ENCODE measurements at places on chromosomes 5 and 9. TPM values are rescaled to one million over a fixed set of nuclear protein-coding genes. Genes with fewer than 3 reads are reported as not detected.
A peak's percentile ranks its signal among the peaks of the same experiment; 100 is the strongest.

GRCh38 chr5:38638656-38639055 is 82.2 kb upstream of the LIFR start:
- DNase-seq = no peak
- no peak overlapping the region for H3K27ac ChIP-seq
- H3K27me3 ChIP-seq = no peaks in the 10 kb centered on the region
- no peak overlapping the region for H3K4me3 ChIP-seq
- H3K4me1 ChIP-seq = peaks cover 31% of the 10 kb centered on the region
- no peaks in the 10 kb centered on the region for H3K36me3 ChIP-seq

DNA sequence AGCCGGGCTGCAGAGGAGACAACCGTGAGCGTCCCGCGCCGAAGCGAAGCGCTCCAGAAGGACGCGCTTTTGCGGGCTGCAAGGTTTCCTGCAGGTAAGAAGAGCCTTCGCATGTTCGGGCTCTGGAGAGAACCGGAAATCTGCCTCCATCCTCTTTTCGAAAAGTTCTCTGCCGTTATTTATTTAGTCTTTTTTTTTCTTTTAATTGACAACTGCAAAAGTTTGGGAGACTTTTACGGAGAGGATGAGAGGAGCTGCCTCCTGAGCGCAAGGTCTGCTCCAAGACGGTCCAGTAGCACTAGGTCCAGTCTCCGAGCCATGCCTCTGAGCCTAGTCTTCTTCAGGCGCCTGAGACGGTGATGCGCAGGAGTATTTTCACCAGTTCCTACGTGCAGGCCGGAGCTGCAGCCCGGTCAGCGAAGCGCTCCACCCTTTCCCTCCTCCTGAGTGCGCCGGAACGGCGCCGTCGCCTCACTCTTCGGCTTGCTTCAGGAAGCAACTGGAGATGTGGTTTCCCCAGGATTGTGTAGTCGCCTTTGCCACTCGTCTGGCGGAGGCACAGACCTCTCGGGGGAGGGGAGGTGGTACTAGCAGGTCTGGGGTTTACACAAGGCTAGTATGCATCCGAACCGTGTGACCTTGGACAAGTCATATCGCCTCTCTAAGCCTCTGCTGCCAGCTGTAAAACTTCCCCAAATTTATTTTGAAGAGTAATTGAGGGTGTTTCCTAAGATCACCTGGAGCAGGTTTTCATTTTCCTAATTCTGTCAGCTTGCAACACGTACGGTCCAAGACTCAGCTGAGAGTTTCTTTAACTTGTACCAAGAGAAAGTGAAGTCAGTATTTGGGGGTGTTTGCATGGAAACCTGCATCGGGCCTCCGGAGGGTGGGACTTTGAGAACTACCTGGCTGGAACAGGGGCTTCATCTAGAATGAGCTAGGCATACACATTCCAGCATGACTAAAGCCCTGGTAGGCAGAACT is 4.5 kb downstream of the POU4F3 start:
- no peak overlapping the region for H3K4me3 ChIP-seq
- no peak for DNase-seq
- H3K36me3 ChIP-seq = no peaks in the 10 kb centered on the region
- no peak overlapping the region for H3K27ac ChIP-seq
- H3K4me1 ChIP-seq = peaks cover 20% of the 10 kb centered on the region
- peaks cover 100% of the 10 kb centered on the region for H3K27me3 ChIP-seq

- no peaks in the 10 kb centered on the region for H3K36me3 ChIP-seq
- no peak overlapping the region for H3K27ac ChIP-seq
- DNase-seq = no peak
- no peaks in the 10 kb centered on the region for H3K27me3 ChIP-seq
- H3K4me1 ChIP-seq = peaks cover 3% of the 10 kb centered on the region
- no peak overlapping the region for H3K4me3 ChIP-seq
Measured at GRCh38 chr5:143865426-143866025, 53.6 kb downstream of the HMHB1 start.

GRCh38 chr5:169914766-169915165 is 65.5 kb downstream of the INSYN2B start:
- H3K4me3 ChIP-seq = no peak overlapping the region
- H3K27ac ChIP-seq = no peak overlapping the region
- no peaks in the 10 kb centered on the region for H3K36me3 ChIP-seq

DNA sequence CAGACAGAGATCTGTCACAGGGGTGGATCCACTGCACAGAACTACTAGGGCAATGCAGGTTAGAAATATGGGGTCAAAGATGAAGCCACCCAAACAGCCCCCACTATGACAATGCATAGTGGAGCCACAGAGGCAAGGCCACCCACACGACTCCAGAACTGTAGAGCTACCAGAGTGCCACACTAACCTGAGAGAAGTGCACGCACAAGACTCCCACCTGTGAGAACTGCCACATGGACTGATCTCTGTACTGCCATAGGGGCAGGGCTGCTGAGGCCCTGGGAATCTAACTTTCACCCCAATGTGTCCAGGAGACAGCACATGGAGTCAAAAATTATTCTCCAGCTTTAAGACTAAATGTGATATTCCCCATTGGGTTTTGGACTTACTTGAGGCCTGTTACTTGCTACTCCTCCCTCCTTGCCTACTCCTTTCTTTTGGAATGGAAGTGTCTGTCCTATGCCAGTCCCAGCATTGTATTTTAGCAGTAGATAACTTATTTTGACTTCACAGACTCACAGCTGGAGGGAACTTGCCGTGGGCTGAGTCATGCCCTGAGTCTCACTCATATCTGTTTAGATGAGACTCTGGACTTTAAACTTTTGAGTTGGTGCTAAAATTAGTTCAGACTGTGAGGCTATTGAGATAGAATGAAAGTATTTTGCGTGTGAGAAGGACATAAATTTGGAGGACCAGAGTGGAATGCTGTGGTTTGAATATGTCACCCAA is 853.3 kb downstream of the MAT2B start:
- no peak overlapping the region for H3K4me3 ChIP-seq
- H3K27ac ChIP-seq = no peak overlapping the region
- H3K27me3 ChIP-seq = peaks cover 57% of the 10 kb centered on the region
- DNase-seq = no peak
- no peaks in the 10 kb centered on the region for H3K36me3 ChIP-seq
- H3K4me1 ChIP-seq = peaks cover 20% of the 10 kb centered on the region

DNA sequence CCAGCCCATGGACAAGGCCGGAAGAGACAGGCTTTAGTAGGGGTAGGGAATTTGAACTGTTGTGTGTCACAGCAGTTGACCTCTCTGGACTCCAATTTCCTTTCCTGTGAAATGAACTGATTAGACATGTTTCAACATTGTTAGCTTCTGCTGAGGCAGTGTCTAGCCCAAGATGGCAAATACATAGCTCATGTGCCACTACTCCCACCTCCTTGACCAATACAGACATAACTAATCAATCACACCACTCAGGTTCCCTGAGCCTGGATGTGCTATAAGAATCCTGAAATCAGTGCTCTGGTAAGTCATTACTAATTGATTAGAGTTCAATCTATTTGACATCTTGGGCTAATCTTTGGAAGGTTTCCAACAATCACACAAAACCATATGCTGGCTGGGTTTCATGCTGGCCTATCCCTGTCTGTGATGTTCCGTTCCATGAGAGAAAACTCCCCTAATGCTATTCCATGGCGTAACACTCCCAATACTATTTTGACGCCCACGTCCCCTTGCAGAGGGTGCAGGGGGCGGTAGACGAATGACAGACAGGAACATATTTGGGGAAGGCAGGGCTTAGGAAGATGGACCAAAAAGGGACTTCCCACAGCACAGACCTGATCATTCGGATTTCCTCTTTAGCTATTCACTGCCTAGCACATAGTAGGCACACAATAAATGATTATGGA is 95.2 kb downstream of the PDE6A start:
- H3K27me3 ChIP-seq = peaks cover 2% of the 10 kb centered on the region
- H3K4me1 ChIP-seq = no peaks in the 10 kb centered on the region
- DNase-seq = no peak
- H3K27ac ChIP-seq = no peak overlapping the region
- H3K36me3 ChIP-seq = no peaks in the 10 kb centered on the region

GRCh38 chr9:71909887-71910649 is 925 bp downstream of the ABHD17B start:
- H3K4me1 ChIP-seq = peaks cover 48% of the 10 kb centered on the region
- H3K36me3 ChIP-seq = no peaks in the 10 kb centered on the region
- H3K27me3 ChIP-seq = no peaks in the 10 kb centered on the region
- H3K4me3 ChIP-seq = peak overlapping the region; percentile 96
- peak; percentile 76 for DNase-seq

UCK1 gene
- 21.9 TPM for total RNA-seq

Data from mesothelial cell of epicardium (in vitro differentiated cells).